ENCODE measurements at places on chromosomes 16 and 17. TPM values are rescaled to one million over a fixed set of nuclear protein-coding genes. Genes with fewer than 3 reads are reported as not detected.

GRCh38 chr16:55338646-55339045 lies 14.6 kb downstream of the IRX6 start:
- no peak for DNase-seq

DNA sequence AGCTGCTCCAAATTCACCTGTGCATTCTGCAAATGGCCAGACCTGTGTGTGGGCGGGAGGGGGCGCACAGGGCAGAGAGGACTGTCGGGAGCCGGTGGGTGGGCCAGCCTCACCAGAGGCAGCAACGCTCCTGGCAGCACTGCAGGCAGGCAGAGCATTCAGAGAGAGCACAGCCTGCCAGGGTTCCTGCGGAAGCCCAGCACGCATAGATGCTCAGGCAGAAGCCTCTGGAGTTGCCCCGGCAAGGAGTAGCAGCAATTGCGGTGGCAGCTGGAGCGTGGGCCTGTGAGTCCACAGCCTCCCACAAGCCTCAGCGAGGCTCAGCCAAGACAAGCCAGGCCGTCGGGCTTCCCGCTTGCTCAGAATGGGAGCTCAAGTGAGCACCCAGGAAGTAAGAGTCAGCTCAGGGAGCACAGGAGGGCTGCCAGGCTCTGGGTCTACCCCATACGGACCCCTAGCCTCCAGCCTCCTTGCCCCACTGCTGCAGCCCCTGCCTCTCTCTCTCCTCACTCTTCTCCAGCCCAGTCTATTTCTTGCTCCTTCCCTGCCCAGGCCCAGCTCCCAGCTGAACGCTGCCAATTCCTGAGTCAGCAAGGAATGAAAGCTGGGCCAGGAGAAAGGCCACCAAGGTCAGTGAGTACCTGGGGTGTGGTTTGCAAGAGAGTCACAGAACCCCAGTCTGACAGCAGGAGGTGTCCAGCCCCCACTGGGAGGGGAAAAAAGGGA lies 9.6 kb downstream of the EMC6 start:
- no peak for DNase-seq

DNA sequence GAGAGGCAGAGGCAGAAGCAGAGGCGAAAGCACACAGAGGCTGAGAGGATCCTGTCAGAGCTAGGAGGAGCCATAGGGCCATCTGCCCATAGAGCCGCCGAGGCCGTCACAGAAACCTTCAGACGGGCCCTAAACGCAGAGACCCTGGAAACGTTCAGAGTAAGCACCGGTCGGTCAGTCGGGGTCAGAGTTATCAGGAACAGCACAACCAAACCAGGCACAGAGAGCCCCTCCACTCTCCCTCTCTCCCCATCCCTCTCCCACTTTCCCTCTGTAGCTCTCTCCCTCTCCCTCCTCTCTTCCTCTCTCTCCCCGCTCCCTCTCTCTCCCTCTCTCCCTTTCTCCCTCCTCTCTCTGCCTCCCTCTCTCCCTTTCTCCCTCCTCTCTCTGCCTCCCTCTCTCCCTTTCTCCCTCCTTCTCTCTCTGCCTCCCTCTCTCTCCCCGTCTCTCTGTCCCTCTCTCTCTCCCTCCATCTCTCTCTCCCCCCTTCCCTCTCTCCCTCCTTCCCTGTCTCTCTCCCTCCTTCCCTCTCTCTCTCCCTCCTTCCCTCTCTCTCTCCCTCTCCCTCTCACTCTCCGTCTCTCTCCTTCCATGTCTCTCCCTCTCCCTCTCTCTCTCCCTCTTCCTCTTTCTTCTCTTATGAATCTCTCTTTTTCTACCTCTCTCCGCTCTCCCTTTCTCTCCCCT lies 138.9 kb downstream of the C16orf95 start:
- DNase-seq: no peak

DNA sequence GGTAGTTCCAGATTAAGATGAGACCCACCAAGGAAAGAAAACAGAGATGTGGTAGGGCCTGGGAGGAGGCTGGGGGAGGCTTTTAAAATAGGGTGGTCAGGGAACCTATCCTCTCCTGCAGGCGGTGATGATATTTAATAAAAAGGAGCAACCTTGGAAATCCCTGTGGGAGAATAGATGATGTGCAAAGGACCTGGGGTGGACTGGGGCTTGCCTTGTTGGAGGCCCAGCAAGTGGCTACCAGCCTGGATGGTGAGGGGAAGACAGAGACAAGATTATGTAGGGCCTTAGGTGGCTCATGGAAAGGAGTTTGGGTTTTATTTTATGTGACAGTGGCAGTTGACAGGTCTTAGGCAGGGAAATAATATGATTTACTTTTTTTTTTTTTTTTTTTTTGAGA lies 1.8 kb downstream of the POLR3E start:
- no peak for DNase-seq

Gene DHRS7C
- not detected for total RNA-seq

DNA sequence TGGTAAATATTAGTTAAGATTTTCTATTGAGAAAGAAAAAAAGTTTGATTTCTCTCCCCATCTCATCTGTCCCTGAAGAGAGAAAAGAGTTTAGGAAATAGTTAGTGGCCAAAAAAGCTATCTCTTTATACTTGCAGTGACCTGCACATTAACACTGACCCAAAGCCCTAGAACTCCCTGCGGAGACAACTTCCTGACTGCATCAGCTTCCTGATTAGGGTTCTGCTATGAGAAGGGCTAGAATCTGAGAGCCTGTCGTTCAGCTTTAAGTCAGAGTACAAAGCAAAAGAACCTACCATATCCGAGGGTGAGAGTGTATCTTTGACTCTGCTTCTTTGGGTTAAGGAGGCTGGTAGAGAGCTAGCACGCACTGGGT lies 24.7 kb downstream of the LIMD2 start:
- DNase-seq: no peak

Gene TEFM
- 23.0 TPM for total RNA-seq

Gene TVP23B
- total RNA-seq: 28.5 TPM

DNA sequence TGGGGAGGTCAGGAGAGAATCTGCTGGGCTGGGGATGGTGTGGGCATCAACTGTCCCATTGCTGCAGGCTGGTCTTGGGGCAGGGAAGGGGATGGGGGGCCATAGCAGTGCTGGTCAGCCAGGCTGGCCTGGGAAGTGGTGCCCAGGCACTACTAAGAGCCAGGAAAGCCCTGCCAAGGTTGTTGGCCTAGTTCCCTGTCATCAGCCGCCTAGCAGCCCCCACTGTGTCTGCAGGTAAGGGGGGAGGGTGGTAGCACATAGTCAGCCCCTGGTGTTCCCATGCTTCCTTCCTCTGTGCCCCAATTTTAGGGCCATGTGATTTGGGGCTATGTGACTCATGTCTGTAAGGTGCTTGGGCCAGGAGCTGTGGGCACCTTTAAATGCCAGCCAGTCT lies 17.8 kb downstream of the GJD3 start:
- DNase-seq: no peak

Gene MLX
- 59.7 TPM for total RNA-seq

Gene ENDOV
- 28.1 TPM for total RNA-seq

GRCh38 chr17:74262601-74263000 lies 11.4 kb upstream of the DNAI2 start:
- no peak for DNase-seq

GRCh38 chr17:42538482-42538881 lies 2.4 kb downstream of the NAGLU start:
- no peak for DNase-seq

DNA sequence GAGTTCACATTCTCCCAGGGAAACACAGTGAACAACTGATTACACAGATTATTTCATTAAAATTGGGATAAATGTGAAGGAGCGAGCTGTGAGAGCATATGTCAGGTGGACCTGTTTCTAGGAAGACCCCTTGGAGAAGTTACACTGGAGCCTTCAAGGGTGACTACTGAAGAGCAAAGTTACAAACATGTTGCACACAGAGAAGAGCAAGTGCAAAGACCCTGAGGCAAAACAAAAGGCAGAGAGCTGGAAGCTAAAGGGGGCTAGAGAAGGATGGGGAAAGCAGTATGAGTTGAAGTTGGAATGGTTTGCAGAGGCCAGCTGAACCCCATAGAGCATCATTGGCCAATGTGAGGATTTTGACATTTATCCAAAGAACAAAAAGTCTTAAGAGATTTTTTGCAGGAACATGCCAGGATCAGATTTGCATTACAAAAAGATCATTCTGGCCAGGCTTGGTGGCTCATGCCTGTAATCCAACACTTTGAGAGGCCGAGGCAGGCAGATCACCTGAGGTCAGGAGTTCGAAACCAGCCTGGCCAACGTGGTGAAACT lies 14.1 kb downstream of the PDZD9 start:
- no peak for DNase-seq

DNA sequence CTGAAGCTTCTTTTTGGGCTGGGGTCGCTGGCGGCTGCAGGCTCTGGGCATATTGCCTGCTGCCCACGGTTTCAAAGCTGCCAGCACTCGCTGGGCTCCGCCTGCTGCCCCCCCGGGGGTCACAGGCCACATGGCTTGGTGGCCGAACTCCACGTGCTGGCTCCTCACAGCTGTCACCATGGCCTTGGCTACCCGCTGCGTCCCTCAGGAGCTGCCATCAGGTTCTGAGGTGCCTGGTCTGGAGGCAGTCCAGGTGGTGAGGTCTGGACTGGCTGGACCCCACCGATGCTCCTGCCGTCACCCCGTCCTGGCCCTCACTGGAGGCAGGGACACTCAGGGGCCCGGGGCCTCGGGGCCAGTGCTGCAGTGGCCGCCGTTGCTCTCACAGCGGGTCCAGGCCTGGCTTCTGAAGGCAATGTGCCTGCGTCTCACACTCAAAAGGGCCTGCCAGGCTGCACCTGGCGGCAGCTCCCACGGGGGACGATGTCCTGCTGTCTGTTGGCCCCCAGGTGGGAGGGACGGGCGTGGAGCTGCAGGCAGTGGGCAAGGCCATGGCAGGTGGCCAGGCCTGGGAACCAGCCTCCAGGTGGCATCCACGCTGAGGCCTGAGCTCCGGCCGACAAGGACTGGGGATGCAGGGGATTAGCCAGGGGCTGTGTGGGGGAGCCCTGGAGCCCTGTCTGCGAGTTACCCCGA lies 13.3 kb downstream of the CAPN15 start:
- DNase-seq: no peak

- no peak for DNase-seq
Observed at GRCh38 chr16:11688520-11688886, 20.2 kb downstream of the SNN start.

DNA sequence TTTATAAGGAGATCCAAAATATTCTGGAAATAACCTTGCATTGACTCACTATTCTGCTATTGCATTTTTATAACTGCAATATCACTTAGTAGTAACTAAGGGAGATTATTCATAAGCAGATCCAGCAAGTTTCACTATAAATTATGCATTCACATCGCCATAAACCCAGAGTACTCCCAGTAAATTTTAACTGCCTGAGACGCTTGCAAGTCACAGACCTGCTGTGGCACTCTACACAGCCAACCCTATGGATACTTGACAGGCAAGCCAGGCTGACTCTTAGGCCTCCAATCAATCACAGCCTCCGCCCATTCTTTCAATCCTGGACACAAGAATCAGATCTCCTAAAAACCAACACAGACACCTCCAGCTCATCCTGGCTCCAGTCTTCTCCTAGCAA lies 28.2 kb downstream of the USP31 start:
- no peak for DNase-seq

Gene NPEPPS
- 140 TPM for total RNA-seq

Gene NXPH3
- not detected for total RNA-seq

GRCh38 chr16:89491974-89492687 lies 1.8 kb upstream of the ANKRD11 start:
- DNase-seq: no peak

Gene CTCF
- 53.1 TPM for total RNA-seq

GRCh38 chr16:2485811-2486507 lies 11.0 kb downstream of the TBC1D24 start:
- no peak for DNase-seq

- no peak for DNase-seq
Observed at GRCh38 chr17:60522889-60523626, 3.0 kb downstream of the APPBP2 start.

DNA sequence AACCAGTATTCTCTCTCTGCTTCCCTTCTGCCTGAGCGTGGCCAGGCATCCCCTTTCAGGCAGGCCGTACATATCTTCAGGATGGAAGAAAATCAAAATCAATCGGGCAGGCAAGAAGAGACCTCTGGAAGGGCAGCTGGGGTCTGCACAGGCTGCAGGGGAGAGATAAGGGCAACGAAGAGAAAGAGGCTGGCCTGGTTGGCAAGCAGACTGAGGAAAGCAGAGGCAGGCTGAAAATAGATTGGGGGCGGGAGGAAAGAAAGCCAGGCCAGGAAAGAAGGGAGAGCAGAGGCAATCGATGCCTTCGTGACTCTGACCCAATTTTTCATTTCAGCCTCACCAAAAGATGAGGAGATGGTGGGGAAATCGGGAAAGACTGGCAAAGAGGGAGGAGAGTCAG lies 18.1 kb downstream of the PIPOX start:
- DNase-seq: no peak

DNA sequence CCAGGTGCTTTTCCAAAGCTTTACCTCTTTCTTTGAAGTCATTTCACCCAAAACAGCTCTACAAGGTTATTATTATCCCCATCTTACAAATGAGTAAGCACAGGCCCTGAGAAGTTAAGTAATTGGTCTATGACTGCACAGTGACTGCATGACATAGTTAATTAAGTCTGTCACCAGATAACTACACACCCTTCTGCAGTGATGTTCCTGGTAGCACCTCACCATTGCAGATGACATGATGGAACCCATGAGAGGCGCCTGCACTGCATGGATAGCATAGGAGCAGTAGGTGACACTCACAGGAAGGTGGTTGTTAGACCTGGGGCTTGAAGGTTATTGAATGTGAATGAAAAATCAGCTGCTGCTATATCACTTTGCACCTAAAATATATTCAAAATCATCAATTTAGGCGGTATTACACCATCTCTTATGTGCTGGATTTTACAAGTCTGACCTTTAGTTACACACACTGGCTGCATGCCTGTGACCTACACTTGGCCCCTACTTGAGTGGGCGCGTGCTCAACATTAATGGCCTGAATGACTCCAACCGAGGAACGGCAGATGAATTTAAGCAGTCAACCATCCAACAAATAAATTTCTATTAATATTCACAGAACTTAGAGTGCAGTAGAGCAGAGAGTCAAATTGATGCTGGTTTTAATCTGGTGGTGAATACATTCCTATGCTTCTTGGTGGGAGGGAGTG lies 239.6 kb downstream of the CDH11 start:
- no peak for DNase-seq

Gene AOC2
- 2.0 TPM for total RNA-seq

Gene SLC5A11
- 0.22 TPM for total RNA-seq

- no peak for DNase-seq
Observed at GRCh38 chr17:55294042-55294751, 29.4 kb downstream of the HLF start.

- DNase-seq: no peak
Observed at GRCh38 chr16:75238132-75238852, 13.1 kb downstream of the BCAR1 start.

GRCh38 chr17:59825533-59826322 lies 67.0 kb downstream of the TUBD1 start:
- no peak for DNase-seq

Gene TAC4
- total RNA-seq: not detected

All from activated B cell treated with CpG ODN at 0.5 μM for 24 hours (primary cell).